ENCODE measurements at places on chromosomes 6 and 20.

GRCh38 chr6:46189726-46190125 lies 18.9 kb upstream of the ENPP5 start:
- no peak for DNase-seq

GRCh38 chr6:125746019-125746414 lies 3.4 kb upstream of the HEY2 start:
- DNase-seq, result no peak

DNA sequence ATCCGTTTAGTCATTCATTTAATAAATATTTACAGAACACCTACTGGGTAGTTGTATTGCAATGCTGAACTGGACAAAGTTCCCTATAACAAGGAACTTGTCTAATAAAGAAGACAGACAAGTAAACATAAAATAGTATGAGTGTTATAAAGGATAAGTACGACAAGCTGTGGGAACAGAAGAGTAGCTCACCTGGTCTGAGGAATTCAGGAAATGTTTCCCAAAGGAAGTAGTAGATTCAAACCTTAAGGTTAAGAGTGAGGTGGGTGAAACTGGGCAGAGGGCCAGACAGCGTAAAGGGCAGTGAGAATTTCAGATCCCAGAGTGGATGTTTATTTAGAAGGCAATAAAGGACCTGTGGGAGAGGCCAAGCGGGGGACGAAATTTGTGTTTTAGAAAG lies 72.3 kb upstream of the CD2AP start:
- DNase-seq, result no peak

GRCh38 chr6:27582928-27583725 lies 110.2 kb upstream of the ZNF184 start:
- peak; percentile 37 for DNase-seq

DNA sequence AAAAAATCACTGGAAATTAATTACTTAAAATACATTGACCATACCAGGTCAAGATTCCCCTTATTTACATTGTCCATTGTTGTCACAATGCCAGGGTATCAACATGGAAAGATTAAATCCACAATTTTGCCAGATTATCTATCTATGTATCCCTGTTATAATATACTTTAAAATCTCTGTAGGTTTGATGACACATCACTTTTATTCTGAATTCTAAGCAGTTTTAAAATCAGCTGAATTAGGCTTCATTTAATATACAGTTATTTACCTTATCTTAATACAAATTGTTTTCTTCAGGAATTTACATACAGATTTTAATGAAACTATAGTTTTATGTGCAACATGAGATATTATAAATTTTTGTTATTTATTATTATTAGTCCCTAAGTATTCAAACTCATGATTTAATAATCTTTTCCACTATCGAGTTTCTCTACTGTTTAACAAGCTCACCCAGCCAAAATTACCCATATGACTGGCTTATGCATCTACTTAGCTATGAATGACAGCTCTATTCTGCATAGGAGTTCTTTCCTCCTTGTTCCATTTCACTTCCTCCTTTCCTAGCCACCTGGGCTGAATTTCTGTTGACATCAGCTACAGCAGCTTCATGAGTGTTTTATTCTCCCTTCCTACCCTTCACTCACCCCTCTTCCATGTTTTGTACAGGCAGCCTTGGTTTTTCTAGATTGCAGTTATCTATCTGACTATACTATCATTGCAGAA lies 654.2 kb upstream of the MAP3K7 start:
- no peak for DNase-seq

- no peak for DNase-seq
These were observed 125.7 kb upstream of the EDN1 start for GRCh38 chr6:12164508-12164770.

DNA sequence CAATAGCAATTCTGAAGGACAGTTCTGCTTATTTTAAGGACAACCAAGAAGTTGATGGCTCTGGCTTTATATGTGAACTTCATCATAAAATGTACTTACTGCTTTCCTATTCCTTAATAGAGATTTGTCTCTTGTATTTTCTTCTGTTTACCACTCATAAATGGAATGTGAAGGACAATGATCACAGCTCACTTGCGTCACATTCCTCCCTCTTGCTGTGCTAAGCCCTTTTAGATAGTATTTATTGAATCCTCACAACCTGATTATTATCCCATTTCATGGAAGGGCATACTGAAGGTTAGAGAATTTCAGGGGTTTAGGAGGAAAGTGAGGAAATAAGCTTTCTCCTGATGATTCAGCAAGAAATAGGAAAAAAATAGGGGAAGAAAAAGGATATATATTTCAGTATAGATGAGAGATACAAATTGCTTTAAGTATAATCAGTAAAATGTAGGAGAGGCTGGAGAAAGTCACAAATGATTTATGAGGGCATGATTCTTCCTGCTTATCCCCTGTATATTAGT lies 132.9 kb downstream of the AIG1 start:
- DNase-seq, result no peak

GRCh38 chr6:52550870-52551269 lies 26.0 kb downstream of the TRAM2 start:
- no peak for DNase-seq

- DNase-seq, result peak; percentile 66
These were observed 884.5 kb upstream of the GJE1 start for GRCh38 chr6:141248021-141248799.

GRCh38 chr6:103079867-103080266 lies 1686.4 kb downstream of the GRIK2 start:
- no peak for DNase-seq

DNA sequence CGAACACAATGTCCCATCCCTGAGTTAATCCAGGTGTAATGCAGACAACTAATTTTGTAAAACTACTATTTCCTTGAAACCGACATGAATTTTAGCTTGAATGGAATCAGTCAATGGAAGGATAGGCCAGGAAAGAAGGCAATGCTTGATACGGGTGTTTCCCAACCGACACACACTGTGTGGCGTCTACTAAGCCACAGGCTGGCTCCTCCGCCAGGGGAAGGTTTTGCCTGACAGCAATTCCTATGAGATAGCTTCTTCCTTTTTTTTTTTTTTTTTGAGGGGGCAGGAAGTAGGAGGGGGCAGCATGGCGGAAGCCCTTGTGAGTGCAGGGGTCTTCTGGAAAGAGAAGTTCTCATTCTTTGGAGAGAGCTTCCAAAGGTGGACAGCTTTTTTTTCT lies 12.0 kb upstream of the LAMA4 start:
- DNase-seq, result no peak

DNA sequence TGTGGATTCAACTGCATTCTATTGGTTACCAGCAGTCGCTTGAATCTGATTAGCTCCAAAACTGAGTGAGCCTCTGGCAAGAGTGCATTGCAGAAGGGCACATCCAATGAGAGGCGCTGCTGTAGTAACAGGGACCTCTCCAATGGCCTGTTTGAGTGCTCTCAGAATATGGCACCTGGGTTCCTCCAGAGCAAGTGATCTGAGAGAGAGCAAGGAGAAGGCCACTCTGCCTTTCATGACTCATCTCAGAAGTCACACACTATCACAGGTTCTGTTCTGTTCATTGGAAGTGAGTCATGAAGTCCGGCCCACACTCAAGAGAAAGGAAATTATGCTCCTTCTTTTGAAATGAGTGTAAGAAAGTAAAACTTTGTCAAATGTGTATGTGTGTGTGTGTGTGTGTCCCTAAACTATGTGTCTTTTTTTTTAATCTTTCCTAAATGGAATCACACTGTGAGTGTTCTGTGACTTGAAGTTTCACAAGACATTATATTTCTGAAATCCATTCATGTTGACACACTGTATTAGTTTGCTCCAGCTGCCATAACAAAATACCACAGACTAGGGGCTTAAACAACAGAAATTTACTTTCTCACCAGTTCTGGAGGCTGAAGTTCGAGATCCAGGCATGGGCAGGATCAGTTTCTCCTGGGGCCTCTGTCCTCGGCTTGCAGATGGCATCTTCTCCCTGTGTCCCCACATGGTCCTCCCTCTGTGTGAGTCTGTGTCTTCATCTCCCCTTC lies 138.3 kb upstream of the CDYL start:
- no peak for DNase-seq

- DNase-seq, result no peak
These were observed 334.1 kb downstream of the BCKDHB start for GRCh38 chr6:80440496-80441115.

DNA sequence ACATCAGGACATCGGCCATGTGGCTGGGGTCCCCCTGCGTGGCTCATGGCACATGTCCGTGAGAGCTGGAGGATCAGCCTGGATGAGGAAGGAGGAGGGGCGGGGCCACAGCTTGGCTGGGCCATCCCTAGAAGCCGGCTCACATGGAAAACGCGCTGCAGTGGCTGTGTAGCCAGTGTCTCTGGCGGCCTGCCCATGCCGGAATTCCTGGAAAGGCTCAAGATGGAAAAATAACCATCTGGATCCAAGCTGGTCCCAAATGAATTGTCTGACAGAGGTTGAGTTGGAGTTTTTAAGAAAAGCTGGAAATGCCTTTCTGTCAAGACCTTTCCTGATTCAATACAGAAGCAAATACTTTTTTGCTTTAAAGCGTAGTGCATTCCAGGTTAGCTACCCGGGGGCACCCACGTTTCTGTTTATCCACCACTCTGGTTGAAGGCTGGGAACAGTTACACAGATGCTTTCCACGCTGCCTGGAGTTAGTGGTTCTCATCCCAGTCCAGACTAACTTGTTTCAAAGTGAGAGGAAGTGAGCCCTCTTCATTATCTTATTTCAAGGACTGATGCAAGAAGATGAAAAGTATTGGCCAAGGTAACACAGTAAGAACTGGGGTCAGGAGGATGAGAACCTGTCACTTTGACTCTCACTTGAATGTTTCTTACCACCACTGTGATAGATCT lies 99.0 kb downstream of the GMPR start:
- peak; percentile 99 for DNase-seq
